ENCODE measurements at places on chromosomes 7 and 10.

- no peak for DNase-seq
Measured at GRCh38 chr7:134470864-134471263, 12.0 kb upstream of the AKR1B1 start.

GRCh38 chr7:5472432-5473315 is 49.0 kb upstream of the TNRC18 start:
- DNase-seq = no peak

- DNase-seq = no peak
Measured at GRCh38 chr10:14556285-14556956, 218.3 kb downstream of the FAM107B start.

DNA sequence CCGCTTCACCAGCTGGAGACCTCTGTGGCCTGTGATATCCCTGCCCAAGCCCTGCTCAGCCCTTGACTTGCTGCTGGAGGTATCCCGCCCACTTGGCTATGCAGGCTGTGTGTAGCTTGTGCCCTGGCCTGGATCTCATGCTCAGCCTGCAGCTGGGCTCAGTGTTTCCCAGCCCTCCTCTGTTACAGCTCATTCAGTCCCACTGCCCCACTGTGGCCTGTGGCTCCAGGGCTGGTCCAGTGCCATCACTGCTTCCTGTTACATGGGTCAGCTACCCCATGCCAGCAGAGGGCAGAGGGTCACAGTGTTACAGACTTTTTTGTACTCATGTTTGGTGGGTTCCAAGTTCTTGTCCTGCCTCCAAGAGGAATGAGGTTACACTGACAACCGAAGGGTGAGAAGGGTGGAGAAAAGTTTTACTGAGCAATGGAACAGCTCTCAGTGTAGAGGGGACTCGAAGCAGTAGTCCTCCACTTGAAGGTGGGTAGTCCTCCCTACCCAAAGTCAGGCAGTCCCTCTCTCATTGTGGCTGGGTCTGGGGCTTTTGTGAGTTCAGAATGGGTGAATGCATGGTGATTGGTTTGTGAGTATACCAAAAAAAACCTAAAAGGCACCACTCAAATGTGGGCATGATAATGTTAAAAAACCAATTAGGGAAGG is 100.4 kb downstream of the ANKRD7 start:
- DNase-seq = no peak

DNA sequence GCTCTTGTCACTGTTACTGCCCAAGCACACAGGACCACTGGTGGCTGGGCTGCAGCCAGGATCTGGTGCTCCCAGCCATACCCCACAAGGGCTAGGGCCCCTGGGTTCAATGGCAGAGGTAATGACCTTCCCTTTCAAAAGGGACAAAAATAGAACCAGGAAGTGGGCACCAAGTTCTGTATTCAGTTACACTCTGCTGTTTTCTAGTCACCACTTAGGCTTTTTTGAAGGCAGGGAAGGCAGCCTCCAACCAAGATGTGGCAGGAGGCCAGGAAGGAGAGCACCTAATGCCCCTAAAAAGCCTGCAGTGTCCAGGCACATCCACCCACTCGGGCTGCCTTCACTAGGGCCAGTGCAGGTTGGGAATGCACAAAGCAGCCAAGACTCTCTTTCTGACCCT is 47.8 kb downstream of the NOD1 start:
- DNase-seq = no peak

- DNase-seq = no peak
Measured at GRCh38 chr7:44978511-44979366, at the start of gene MYO1G. MYO1G (minus strand) TSS chr7:44979015; CDS start chr7:44978961, 54 bp downstream.

- DNase-seq = no peak
Measured at GRCh38 chr7:47297120-47297519, 284.8 kb downstream of the TNS3 start.

DNA sequence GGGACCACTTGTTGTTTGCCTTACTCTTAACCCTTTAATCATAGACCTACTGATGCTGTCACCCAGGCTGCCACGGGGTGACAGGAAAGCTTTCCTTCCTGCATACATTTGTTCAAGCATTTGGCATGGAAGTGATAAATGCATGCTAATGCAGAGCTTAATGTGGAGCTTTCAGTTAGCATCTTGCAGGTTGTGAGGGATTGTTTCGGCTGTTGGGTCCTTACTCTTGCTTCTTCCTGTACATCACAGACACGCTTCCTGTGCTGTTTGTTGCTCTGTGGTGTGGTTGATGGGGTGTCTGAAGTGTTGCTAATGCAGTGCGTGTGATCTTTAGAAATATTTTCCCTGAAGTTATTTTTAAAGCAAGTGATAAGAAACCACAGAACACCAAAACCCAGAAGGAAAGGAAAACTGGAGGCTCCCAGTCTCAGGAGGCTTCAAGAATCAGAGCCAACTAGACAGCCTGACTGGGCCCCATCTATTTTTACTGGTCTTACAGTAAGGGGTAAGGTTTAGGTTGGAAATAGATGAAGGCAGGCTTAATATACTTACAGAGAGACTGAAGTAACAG is 143.1 kb downstream of the CHN2 start:
- DNase-seq = no peak

GRCh38 chr10:113125612-113126011 is 175.6 kb downstream of the TCF7L2 start:
- no peak for DNase-seq

GRCh38 chr10:61343796-61344195 is 109.4 kb downstream of the TMEM26 start:
- no peak for DNase-seq

DNA sequence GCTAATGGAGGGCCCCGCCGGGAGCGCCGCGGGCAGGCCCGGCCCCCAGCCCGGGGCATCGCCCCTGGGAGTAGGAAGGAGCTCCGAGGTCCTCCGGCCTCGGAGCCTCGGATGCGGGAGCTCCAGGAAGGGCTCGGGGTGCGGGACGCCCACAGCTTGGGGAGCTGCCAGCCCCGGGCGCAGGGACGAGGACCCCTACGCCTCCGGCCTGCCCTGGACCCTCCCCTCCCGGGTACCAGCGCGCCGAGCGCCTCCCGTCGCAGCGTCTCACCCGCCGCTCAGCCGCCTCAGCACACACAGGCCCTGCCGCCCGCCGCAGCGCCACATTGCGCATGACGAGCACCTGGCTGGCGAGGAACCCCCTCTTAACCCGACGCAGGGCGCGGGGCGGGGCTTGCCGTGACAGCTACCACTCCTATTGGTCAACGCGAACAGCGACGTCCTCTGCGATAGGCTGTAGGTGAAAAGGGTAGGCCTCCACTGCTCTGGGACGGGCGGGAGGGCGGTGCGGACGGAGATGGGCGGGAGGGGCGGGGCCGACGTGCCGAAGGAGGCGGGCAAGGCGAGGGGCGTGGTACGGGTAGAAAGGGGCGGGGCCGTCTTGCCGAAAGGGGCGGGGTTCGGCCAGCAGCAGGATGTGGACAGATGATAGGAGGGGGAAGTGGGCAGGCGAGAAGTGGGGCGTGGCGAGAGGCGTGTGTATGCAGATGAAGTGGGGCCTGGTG is at the start of gene PITRM1:
TSS of gene PITRM1 (minus strand) at position 337 of the 725 bp plus-strand sequence. CDS start at position 327, 10 bp downstream.
- DNase-seq = peak; percentile 97

DNA sequence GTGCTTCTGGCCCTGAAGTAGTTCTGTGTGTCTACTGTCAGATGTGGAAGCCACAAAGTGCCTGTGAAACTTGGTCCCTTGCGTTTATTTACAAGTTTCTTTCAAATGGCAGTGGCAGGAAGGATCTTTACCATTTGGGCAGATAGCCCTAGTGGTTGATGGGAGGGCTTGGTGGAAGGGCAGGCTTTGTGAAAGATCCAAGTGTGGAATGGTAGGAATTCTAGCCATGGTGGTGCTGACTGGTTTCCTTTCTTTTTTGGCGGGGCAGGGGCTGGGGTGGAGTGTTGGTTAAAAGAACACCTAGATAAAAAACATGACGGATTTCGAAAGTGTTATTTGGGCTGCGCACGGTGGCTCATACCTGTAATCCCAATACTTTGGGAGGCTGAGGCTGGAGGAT is 27.0 kb downstream of the AUTS2 start:
- no peak for DNase-seq

DNA sequence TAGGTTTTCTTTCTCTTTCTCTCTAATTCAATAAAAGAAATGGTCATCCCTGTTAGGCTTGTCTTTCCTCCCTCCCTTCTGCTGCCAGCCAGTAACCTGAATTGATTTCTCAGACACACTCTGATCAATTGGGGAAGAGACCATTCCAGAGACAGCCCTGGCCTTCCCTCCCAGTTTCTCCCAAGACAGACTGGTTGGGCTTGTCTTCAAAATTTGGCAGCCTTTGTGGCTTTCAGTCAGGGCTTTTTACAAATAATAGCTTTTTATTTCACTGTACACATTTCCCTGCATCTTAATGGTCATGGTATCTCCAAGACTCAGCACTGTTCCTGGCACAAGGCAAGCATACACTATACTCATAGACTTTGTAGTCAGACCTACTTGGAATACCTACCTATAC is 33.9 kb downstream of the BCAP29 start:
- no peak for DNase-seq

- no peak for DNase-seq
Measured at GRCh38 chr10:125661941-125662515, 20.9 kb downstream of the TEX36 start.

DNA sequence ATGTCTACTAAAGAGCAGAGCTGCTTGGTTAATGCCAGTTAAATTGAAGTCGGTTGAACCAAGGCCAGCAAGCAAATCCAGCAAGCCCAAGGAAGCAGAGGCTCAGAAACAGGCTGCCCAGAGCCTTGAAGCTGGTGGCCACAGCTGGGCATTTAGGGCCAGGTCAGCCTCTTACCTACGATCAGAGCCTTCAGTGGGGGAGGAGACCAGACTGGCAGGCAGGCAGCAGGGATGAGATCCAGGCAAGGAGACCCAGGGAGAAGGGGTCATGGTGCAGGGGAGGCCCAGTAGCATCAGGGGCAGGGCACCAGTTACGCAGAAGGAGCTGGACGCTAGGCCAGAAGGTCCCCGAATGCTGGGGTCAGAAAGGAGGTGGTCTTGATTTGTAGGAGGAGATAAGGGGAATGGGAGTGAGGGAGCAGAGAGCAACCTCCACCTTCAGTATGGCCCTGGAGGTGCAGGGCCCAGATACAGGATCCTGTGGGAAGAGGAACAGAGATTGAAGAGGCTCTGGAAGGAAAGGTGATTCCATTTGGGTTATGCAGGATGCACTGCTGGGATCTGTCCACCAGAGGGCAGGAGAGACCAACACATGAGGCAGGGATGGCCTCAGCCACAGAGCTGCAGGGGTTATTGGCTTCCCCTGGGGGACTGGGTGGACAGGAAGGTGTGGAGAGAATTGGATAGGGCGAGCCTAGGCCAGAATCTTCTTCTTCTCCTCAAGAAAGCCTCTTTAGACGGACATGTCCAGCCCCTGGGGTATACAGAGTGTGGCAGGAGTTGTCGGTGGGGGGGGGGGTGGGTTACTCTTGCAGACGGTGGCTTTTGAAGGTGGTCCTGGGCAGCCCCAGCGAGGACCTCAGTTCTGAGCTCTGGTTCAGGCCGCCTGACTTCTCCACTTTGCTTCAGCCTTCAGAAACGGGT is 132.6 kb upstream of the PODXL start:
- no peak for DNase-seq

DNA sequence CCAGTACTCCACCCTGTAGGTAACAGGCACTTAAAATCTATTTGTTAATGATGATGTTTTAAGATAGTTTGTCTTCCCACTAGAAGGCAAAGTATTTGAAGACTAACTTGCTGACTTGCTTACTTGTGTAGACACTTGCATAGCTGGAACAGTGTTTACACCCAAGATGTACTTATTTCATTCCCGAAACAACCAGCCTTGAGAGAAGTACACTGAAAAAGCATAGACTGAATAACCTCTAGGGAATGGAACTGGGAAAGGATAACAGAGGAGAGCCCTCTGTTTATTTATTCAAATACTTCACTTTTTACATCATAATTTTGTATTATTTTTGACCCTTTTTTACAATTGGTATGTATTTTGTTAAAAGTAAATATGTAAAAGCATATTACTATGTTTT is 33.1 kb upstream of the TMEM26 start:
- DNase-seq = no peak

All from NCI-H1048 (cell line).